CD8-positive, alpha-beta memory T cell (primary cell): ENCODE measurements at places on chromosomes 7 and 10.

GRCh38 chr10:132329565-132330485 lies 2.2 kb upstream of the LRRC27 start:
- DNase-seq: peak; percentile 22

DNA sequence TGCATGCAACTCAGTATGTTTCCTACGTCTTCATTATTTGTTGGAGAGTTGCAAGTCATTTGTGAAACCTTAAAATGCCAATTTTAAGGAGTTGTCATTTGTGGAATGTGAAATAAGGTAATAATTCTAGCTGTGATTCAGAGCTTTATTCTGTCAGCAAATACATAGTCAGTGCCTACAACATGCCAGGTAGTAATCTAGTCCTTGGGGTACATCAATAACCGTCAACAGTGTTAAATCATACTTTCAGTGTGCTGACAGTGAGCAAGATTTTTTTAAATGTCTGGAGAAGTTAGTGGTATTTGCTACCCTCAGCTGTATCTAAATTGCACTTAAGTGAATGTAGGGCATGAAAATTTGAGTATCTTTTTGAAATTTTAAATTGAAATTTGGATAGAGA lies 36.7 kb downstream of the MPLKIP start:
- no peak for DNase-seq

- DNase-seq: no peak
Observed at GRCh38 chr7:27277628-27278027, 35.0 kb downstream of the EVX1 start.

GRCh38 chr10:100652406-100653135 lies 92.8 kb upstream of the PAX2 start:
- no peak for DNase-seq

GRCh38 chr7:112433289-112433688 lies 17.0 kb upstream of the IFRD1 start:
- no peak for DNase-seq

DNA sequence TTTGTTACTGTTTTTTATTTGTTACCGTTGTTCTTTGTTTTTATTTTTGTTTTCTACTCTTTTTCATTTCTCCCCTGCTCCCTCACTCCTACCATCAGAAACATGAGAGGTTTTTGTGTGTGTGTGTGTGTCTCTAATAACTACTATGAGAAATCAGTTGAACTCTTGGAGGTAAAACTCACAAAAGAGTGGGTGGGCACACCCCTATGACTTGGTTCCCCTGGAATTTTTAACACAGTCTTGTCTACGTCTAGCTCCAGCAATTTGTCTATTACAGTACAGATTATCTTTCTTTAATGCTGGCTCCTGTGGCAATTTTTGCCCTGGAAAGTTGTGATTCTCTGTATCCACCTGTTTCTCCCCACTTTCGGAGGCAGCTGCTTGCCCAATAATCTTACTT lies 56.2 kb downstream of the AOAH start:
- DNase-seq: no peak

DNA sequence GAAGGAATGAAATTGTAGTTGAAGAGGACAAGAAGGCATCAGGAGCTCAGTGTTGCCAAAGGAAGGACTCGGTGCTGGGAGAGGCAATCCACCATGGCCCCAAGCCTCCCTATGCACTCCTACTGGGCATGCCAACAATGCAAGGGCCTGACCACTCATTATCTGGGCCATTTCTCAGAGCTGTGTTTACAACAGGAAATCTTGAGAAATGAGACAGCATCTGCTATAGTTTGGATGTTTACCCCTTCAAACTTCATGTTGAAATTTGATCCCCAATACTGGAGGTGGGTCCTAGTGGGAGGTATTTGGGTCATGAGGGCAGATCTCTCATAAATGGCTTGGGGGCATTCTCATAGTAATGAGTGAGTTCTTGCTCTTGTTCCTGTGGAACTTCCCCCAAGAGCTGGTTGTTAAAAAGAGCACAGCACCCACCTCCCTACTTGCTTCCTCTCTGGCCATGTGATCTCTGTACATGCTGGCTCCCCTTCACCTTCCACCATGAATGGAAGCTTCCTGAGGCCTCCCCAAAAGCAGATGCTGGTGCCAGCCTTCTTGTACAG lies 50.8 kb upstream of the AOAH start:
- DNase-seq: no peak

GRCh38 chr10:82953331-82953730 lies 1078.3 kb downstream of the NRG3 start:
- DNase-seq: no peak

DNA sequence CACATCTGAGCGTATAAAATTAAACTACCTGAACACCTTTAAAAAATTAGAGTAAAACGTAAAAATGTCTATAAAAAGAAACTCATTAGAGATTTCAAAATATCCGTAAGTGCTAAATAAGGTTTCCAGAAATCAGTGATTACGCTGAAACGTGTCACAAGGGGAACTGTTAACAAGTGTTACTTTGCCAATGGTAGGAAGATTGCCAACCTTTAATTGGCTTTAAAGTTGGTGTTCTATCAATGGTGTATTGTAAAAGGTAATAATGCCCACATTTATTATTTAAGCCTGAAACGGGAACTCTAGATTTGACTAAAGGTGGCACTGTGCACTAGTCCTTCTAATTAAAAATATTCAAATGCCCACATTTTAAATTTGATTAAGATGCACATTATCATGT lies 37.8 kb upstream of the HIBADH start:
- DNase-seq: no peak

GRCh38 chr7:99170730-99171074 lies 26.8 kb upstream of the SMURF1 start:
- no peak for DNase-seq

DNA sequence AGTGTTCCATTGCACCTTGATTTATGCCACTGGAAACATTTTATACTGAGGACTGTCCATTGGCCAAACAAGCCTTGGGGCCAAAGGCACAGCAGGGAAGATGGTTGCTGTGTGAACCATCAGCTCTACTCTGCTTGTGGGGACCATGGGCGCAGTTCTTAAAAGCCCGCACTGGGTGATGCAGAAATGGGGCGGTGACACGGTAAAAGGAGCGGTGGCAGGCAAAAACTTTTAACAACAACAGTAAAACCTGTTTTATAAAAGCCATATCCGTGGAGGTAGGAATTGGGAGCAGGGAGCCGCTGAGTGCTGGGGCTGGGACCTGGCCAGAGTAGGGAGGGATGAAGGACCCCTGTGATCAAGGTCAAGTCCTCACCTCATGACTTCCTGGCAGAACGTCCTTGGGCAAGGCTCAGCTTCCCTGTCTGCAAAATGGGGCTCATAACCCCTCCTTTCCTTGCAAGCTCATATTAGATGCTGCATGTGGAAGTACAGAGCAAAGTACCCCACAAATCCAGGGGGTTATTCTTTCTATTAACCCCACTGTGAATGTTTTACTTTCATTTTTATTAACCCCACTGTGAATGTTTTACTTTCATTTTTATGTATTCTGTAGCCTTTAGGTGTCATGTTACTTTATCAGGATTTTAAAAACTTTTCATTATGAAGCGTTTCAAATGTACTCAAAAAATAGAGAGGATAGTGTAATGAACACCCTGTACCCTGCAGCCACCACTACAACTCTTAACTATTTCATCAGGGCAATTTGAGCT lies 78.3 kb downstream of the GRK5 start:
- no peak for DNase-seq

DNA sequence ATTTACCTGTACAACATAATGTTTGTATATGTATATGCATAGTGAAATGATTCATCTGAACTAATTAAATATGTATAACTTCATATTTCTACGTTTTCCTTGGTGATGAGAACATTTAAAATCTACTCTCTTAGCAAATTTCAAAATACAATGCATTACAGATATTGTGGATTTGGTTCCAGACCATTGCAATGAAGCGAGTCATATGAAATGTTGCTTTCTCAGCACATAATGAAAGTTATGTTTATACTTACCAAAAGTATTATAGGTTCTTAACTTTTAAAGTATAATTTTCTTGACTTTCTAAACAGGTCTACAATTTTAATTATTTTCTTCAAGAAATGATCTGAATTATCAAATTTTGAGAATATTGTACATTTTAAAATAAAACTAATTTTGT lies 189.2 kb downstream of the CSTF2T start:
- DNase-seq: no peak

DNA sequence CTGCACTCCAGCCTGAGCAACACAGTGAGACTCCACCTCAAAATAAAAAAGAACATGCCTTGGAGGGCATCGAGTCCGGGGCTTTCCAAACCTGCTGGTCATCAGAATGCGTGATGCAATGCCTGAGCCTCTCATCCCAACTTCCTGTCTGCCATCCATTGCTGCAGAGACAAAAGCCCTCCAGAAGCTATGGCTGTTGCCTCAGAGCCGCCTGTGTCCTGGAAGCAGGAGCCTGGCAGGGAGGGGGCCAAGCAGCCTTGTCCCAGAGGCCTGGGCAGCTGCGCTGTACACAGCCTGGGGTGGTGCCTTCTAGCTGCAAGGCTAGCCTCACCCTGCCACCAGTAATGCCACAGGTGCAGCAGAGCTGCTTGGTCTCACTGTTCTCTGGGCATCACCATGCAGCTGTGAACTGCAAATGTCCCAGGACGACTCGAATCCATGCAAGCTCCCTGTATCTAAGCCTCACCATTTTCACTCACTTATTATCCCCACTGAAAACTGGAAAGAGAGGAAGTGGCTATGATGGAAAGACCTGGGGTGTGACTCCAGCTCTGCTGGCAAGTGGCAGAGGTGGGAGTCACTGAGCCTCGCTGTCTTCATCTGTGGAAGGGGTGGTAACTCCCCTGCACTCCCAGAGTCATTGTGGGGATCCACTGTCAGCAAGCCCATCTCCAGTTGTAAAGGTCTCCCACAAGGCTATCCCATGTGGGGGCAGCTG lies 7.0 kb downstream of the ALOX5 start:
- DNase-seq: no peak

GRCh38 chr10:14751921-14752320 lies 22.8 kb downstream of the FAM107B start:
- no peak for DNase-seq

DNA sequence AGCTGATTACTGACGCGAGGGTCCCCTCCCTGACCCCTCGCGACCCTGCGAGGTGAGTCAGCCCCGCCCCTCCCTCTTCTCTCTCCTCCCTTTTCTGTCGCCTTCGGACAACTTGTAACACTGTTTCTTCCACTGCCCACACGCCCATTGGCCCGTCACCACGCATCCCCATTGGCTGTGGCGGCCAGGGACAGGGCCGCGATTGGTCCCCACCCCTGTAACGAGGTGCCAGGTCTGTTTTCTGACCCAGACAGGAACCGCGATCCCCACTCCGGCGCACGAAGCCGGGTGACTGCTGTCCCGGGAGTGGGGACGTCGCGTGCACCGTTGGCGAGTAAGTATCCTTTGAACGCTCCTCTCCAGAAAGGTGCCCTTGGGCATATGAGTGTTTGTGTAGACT lies at the start of gene STRA8:
Gene STRA8 (plus strand): TSS at position 269 of the 400 bp plus-strand sequence. CDS start 6,687 bp downstream, outside the sequence.
- DNase-seq: no peak

DNA sequence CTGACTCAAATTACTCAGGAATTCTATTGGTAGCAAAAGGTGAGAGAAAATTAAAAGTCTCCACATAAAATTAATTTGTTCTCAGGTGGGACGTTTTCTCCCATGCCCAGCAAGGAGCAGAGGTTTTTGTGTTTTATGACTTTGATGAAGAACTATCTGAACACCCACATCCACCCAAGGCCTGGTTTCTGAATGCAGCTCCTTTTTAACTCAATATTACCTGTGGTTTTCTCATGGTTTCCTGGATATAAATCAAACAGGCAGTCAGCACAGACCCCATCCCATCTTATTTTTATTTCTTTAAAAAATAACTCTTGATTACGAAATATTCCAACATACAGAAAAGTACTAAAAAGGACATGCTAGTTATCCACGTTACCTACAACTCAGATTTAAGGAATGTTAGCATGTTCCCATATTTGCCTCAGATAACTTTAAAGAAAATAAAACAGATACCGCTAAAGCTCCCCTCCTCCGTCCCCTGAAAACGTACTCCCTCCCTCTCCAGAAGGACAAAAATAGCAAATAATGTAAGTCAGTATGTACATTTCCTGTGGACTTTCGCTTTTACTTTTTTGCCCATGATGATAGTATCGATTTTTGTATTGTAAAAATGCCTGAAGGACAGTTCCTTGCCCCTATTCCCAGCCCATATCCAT lies 43.4 kb downstream of the GLI3 start:
- no peak for DNase-seq

DNA sequence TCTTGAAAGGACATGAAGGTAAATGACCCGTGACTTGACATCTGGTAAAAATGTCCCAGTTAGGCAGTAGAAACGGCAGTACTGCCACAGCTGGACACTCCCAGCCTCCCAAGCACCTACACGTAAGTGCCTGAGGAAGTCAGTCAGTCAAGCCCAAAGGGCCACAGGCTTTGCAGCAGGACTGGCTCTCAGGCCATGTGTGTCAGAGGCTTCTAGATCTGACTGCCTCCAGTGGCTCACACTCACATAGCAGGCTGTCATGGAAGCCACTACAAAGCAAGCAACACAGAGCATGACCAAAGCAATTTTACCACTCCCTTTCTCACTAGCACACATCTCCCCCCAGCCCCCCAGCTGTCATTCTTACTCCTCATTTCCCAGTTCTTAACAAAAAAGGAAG lies 17.8 kb upstream of the CCNJ start:
- DNase-seq: peak; percentile 43

DNA sequence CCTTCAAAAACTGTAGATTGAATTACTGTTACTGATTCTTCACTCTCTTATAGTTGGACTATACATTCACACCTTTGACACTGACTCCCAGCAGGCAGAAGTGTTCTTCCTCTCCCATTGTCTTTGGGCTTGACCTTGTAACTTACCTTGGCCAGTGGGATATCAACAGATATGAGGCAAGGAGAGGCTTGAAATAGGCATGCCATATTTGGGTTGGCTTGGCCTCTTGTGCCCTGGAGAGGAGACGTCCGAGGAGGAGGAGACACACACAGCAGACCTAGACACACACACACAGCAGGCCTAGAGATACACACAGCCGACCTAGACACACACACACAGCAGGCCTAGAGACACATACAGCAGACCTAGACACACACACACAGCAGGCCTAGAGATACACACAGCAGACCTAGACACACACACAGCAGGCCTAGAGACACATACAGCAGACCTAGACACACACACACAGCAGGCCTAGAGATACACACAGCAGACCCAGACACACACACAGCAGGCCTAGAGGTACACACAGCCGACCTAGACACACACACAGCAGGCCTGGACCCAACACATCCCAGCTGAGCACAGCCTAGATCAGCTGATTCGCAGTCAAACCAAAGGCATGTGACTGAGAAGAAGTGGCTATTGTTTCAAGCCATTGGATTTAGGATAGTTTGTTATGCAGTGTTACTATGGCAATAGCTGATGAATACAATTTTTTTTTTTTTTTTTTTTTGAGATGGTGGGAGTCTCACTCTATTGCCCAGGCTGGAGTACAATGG lies 12.5 kb upstream of the GNA12 start:
- DNase-seq: no peak

DNA sequence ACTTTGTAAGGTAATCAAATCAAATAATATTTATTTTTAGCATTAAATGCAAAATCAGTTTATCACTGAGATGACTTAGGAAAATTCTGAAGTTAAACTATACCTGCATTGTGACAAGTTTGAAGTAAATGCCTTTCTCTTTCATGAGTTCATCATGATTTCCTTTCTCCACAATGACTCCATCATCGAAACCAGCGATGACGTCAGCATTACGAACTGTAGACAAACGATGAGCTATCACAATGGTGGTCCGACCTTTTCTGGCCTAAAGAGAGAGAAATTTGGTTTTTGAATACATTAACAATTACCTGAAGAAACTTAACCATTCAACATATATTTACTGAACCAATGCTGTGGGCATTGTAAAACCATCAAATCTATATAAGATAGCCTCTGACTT lies 54.9 kb downstream of the ABCB1 start:
- no peak for DNase-seq

- DNase-seq: no peak
Observed at GRCh38 chr7:48390388-48391327, 219.4 kb downstream of the ABCA13 start.

GRCh38 chr7:30181736-30182522 lies 47.1 kb downstream of the MTURN start:
- DNase-seq: no peak
